ENCODE measurements at places on chromosomes 13 and 19. TPM values are rescaled to one million over a fixed set of nuclear protein-coding genes. Genes with fewer than 3 reads are reported as not detected.

- DNase-seq = no peak
These were observed 1832.8 kb upstream of the MIR17HG start for GRCh38 chr13:89514534-89515312.

ACP7 gene
- 0.72 TPM for polyA plus RNA-seq

- no peak for DNase-seq
These were observed 396.9 kb upstream of the SLITRK1 start for GRCh38 chr13:84279166-84279565.

VSTM2B gene
- 0.64 TPM for polyA plus RNA-seq

CCDC8 gene
- 45.3 TPM for polyA plus RNA-seq

DNA sequence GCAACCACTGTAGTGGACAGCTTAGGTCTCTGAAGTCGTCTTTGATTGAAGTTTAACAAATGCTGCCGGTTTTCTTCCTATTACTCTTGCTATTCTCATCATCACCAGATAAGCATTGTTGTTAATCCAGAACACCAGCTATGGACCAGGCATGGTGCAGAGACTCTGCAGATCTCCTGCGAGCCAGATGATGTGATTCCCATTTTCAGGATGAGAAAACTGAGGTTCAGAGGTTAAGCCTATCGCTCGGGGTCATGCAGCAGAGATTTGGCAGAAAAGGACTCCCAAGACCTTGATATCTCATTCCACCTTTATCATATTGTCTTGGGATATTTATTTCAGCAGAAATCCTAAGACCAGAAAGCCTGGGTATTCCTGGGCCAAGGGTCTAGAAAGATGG, 16.5 kb upstream of the CABP5 start:
- DNase-seq = no peak

- no peak for DNase-seq
These were observed 34.7 kb downstream of the SCGB2B2 start for GRCh38 chr19:34642241-34642640.

DHDH gene
- 10.7 TPM for polyA plus RNA-seq

DNA sequence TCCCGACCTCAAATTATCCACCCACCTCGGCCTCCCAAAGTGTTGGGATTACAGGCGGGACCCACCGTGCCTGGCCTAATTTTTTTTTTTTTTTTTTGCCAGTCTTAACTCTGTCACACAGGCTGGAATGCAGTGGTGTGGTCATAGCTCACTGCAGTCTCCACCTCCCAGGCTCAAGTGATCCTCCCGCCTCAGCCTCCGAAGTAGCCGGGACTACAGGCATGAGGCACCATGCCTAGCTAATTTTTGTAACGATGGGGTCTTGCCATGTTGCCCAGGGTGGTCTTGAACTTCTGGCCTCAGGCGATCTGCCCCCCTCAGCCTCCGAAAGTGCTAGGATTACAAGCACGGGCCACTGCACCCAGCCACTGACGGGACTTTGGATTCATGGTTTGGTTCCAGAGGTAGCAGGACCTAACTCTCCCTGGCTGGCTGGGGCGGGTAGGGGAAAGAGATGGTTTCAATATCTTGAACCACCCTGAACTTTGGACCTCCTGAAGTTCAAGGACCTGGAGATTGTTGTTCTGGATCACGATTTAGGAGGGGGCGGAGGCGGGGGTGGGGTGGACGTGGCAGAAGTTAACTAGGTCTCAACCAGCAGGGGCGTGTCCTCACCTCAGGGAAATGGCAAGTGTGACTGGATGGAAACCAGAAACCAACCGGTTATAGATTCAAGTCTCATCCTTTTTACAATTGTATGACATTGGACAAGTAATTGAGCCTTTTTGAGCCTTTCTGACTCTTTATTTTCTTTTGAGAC, 40.8 kb downstream of the IER2 start:
- DNase-seq = no peak

CLASRP gene
- polyA plus RNA-seq = 69.1 TPM

DNA sequence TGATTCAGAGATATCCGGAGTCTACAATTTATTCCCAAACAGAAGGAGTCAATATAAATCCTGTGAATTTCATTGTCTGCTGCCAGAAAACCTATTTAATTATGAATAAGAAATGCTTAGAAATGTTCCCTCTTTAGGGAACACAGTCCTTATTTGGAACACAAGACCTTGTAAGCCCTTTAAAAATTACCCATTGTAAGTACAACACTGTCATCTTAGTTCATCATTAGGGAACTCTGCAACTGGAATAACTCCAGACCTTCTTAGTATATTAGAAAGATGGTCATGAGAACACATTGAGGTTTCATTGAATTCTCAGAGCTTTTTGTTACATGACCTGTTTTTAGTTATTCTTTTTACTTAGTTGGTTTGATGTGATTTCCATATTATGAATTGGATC, 548.5 kb upstream of the KLF12 start:
- DNase-seq = no peak
